Stimulated activated CD8-positive, alpha-beta memory T cell treated with anti-CD3 and anti-CD28 coated beads, Interleukin-4, amount 100 ng/mL, for 4 hours (primary cell): ENCODE measurements at places on chromosomes 5 and 9.

- no peak for DNase-seq
These were observed 85.8 kb downstream of the GNAQ start for GRCh38 chr9:77945798-77946197.

DNA sequence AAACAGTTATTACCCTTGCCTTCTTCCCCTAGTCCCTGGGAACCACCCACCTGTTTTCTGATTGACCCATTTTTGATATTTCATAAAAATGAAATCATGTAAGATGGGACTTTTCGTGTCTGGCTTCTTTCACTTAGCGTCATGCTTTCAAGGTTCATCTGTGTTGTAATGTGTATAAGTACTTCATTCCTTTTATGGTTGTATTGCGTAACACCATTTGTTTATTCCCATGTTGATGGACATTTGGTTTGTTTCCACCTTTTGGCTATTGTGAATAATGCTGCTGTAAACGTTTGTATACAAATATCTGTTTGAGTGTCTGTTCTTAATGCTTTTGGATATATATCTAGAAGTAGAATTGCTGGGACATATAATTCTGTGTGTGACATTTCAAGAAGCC lies 650.1 kb upstream of the COX7C start:
- no peak for DNase-seq

DNA sequence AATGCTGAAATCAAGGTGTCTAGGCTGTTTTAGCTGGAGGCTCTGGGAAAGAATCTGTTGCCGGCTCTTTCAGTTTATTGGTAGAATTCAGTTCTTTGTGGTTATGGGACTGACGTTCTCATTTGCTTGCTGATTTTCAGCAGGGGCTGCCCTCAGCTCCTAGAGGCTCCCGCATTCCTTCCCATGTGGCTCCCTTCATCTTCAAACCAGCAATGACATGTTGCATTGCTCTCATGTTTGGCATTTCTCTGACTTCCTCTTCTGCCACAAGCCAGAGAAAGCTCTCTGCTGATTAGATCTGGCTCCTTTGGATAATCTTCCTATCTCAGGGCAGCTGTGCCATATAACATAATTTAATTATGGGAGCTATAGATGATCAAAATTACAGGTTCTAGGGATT lies 360.3 kb downstream of the LRRC70 start:
- no peak for DNase-seq

- DNase-seq = peak; percentile 44
These were observed 1.0 kb downstream of the KLF9 start for GRCh38 chr9:70413464-70413798.

DNA sequence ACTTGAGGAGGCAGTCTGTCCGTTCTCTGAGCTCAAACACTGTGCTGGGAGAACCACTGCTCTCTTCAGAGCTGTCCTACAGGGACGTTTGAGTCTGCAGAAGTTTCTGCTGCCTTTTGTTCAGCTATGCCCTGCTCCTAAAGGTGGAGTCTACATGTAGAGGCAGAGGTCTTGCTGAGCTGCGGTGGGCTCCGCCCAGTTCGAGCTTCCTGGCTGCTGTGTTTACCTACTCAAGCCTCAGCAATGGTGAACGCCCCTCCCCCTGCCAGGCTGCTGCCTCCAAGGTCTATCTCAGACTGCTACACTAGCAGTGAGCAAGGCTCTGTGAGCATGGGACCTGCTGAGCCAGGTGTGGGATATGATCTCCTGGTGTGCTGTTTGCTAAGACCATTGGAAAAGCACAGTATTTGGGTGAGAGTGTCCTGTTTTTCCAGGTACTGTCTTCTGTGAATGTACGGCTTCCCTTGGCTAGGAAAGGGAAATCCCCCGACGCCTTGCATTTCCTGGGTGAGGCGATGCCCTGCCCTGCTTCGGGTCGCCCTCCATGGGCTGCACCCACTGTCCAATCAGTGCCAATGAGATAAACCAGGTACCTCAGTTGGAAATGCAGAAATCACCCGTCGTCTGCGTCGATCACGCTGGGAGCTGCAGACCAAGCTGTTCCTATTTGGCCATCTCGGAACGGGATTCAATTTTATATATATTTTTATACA lies 58.5 kb downstream of the CNTRL start:
- peak; percentile 30 for DNase-seq

DNA sequence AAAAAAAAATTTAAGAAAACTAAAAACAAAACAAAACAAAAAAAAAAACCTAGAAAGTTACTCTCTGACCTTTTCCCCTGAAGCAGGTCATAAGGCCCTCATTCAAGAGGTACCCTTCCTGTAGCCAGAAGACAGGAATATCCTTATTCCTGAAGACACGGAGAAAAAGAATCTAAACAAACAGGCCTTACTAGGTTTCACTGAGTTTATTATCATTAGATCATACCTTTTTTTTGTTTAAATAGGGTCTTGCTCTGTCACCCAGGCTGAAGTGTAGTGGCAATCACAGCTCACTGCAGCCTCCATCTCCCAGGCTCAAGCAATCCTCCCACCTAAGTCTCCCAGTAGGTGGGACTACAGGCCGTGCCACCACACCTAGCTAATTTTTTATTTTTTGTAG lies 11.7 kb upstream of the CDKN2AIPNL start:
- no peak for DNase-seq

DNA sequence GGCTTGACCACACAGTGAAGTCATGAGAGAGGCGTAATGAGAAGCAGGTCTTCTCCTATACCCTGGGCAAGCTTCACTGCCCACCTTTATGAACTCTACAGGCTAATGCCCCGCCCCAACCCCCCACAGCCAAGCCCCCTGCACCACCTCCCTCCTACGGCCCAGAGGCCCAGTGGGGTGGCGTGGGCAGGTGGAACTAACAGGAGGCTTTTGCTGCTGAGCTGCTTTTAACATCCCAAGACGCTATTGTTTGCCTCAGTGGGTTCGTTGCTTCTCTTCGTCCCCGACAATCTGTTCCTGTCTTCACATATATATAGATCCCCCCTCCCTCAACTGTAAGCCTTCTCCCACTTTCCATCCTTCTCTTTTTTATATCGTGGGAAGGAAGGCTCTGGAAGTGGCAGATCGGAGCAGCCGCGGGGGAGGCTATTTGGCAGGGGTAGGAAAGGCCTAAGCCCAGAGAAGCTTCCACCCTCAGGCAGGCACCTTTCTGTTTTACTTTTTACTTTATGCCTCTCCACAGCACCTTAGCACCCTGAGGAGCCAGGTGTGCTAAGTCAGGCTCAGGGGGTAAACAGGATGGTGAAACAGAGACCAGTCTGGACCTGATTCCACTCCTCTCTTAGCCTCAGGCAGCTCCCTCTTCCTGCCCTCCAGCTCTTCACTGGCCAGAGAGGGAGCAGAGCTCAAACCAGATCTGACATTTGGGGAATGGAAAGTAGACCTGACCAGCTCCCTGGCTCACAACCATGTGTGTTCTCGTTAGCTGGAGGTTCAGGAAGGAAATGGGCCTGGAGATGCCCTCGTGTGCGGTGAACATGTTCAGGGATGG lies 26.5 kb downstream of the CD74 start:
- DNase-seq = no peak

DNA sequence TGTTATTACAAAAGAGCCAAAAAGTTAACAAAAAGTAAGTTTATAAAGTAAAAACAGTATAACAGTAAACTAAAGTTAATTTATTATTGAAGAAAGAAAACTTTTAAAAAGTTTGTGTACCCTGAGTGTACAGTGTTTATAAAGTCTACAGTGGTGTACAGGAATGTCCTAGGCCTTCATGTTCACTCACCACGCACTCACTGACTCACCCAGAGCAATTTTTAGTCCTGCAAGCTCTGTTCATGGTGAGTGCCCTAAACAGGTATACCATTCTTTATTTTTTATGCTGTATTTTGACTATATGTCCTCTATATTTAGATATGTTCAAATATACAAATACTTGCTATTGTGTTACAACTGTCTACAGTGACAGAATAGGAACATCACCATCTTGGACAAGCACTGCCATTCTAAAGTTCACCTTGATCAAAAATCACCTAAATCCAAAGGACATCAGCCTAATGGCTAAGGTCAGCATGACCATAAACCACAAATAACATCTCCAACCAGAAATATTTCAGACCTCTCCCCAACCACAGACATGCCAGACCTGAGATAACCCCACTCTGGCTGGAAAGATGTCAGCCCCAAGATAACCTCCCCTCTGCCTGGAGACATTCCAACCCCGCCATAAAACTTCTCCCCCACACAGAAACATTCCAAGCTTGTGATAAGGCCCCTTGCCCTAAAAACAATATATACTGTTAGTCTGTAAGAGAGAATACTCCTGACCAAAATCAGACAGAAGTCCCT lies 56.1 kb downstream of the AGXT2 start:
- no peak for DNase-seq

- DNase-seq = no peak
These were observed 20.3 kb downstream of the CDC14B start for GRCh38 chr9:96599298-96599697.

DNA sequence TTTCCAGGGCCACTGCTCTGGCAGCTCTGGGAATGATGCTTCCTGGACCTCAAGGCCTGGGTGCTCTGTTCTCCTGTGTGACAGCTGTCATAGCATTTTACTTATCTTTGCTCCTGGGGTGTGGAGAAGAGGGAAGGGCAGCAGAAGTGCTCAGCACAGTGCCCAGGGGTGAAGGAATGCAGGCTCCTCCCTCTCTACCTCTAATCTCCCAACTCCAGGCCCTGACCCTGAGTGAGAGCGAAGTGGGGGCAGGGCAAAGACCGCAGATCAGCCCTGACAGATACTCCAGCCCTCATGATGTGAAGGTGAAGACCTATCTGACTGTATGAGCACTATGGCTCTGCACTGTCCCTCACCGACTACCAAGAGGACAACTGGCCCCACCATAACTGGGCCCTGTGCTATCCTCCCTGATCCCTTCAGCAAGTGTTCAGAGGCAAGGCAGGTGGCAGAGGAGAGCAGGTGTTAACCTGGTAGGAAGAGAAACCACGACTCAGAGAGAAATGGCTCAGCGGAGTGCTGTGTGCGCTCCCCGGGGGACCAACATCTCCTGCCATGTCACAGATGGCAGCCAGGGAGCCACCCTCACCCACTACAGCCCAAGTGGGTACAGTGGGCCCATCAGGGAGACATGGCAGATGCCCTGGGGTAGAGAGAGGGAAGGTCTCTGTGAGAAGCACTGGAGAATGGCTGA lies 16.8 kb downstream of the ACSL6 start:
- no peak for DNase-seq

DNA sequence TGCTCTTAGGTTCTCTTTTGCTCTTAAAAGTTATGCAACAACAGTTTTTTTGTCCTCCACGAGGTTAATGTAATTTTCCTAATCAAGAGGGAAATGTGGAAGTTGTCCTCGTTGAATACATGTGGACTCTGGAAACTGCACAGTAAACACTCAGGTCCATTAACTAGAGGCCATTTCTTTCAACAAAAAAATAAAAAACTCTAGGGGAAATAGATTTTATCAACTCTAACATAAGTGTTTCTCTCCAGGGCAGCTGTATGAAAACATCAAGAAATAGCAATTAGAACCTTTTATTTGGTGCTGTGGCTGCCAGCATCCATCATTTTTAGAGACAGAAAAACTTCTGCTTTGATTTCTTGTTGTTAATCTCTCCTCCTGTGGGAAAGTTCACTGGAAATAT lies 288.6 kb downstream of the ICE1 start:
- DNase-seq = no peak

- no peak for DNase-seq
These were observed 1.5 kb downstream of the VDAC1 start for GRCh38 chr5:134003064-134003816.

- DNase-seq = no peak
These were observed 317.1 kb downstream of the KCTD16 start for GRCh38 chr5:144487761-144488160.

- DNase-seq = no peak
These were observed 28.5 kb downstream of the RHOBTB3 start for GRCh38 chr5:95759634-95760033.

DNA sequence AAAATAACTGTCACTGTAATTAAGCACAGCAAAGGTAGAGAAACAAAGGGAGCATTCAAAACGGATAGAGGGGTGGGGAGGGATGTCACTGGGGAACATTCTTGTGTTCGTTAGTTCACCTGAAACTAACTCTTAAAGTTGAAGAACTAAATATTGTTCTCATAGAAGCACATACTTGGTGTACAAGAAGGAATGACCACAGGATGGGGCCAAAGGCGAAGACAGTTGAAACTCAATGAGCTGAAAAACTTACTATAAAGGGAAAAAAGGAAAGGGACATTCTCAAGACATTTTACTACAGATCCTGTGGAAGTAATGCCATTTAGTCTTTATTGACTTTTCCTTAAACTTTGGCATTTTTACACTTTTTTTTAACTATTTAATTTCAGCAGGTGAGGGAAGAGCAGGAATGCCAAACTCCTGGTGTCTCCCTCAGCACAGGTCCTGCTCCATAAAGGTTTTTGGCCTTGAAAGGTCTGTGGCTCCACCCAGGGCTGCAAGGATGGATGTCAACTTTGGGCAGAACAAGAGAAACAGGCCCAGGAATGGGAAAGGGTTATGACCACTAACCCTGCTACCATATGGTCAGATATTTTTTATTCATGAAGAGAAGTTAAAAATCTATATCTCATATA lies 197.6 kb upstream of the RASA1 start:
- DNase-seq = no peak

DNA sequence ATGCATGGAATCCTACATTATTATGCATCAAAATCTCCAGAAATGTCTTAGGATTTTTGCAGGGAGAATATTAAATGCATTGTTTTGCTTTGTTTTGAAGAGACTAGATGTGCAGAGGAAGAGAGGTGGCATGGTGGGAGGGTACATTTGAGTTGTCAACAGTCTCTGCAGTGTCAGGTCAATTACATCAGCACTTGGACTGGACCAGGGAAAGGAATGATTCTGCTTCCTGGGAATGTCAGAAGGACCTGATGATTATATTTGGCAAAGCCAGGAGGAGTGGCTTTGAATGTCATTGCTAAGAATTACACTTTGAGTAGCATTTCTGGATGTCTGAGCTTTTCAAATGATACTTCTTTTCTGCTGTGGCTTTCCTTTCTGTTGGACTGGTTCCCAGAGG lies 17.5 kb upstream of the TMEFF1 start:
- no peak for DNase-seq

DNA sequence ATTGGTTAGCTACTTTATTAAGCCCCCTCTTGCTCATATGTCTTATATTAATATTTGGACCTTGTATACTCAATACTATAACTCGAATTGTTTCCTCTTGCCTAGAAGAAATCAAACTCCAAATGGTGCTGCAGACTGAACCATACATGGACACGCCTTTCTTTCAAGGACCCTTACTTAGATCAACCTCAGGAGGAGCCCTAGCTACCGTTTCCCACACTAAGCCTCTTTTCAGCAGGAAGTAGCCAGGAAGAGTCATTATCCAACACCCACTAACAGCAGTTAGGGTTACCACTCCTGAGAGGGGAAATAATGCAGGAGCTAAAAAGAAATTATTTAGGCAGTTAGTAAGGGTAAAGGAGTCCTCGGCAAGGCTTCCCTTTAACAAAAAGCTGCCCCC lies 243.8 kb upstream of the PUM3 start:
- no peak for DNase-seq

DNA sequence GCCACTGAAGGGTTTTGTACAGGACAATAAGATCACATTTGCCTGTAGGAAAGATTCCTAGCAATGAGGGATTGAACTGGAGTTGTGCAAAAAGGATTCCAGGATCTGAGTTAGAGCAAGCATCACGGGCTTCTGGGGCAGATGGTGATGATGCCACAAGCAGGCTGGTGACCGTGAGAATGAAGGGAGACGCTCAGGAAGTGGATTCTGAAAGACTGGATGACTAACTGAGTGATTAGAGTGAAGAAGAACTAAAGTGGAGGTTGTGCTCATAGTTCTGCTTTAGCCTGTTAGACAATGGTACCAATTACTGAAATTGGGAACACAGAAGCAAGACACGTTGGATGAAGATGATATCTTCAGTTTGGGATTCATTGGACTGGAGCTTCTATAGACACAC lies 168.2 kb downstream of the CD180 start:
- no peak for DNase-seq
